ENCODE measurements at places on chromosomes 7 and 10.

DNA sequence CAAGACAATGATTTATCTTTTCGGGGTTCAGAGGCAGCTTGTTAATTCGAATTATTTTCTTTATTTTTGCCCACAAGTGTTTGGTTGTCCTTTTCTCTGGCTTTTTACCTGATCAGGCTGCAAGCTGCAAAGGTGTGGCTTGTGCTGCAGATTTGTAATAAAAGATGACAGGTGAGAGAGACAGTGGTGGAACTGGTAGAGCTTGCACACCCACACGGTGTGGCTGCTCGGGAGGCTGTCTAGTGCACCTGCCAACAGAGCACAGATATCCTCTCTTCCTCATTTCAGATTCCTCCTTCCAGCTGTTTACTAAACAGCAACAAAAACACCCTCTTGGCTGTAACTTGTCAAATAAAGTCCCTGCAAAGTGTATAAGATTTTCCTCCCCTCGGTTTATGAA, 9.2 kb downstream of the GJD4 start:
- DNase-seq: no peak

GRCh38 chr7:121017586-121017985, 29.1 kb downstream of the CPED1 start:
- DNase-seq: no peak

DNA sequence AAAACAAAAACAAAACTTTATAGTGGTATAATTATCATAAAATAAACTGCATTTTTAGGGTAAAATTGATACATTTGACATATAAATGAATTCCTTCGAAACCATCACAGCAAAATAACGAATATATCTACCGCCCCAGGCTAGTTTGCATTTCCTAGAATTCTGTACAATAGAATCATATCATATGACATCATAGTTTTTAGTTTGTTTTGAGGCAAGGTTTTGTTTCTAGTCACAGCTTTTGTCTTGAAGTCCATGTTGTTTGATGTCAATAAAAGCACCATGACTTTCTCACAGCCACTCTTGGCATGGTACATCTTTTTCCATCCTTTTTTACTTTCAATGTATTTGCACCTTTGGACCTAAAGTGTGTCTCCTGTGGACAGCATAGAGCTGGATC, 102.9 kb downstream of the FOXL3 start:
- DNase-seq: no peak

GRCh38 chr10:36157486-36157885, 515.4 kb upstream of the FZD8 start:
- no peak for DNase-seq

DNA sequence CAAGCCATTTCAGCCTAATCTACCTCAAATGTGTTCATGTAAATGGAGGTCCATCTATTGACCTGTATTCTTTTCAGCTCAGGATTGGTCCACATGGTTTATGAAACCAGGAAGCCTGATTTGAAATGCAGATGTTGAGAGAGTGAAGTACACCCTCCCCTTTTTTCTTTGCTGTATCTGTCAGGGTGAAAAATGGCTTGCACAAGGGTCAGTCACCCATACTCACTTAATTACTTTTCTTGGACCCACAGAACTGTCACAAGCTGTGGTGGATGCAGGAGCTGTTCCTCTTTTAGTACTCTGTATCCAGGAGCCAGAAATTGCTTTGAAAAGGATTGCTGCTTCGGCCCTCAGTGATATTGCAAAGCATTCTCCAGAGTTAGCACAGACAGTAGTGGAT, 41.2 kb downstream of the SPAG6 start:
- no peak for DNase-seq

DNA sequence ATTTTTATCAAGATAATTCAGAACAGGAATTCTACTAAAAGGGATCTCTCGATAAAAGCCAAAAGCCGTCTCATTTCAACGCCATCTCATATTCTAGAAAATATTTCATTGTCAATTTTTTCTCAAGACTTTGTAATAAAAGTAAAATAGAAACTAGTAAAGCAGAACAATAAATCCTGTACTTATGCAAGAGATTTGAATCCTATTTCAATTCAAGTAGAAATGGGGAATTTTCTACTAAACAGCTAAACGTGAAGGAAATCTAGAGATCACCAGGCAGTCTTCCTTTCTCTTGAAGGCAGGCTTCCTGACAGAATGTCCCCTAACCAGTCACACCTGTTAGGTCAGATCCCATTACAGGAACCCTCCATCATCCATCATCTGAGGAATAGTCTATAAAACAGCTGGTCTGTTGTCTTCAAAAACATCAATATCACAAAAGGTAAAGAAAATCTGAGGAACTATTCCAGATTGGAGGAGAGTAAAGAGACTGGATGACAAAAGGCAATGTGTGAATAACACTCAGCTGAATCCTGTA, 23.7 kb downstream of the USP6NL start:
- DNase-seq: no peak

DNA sequence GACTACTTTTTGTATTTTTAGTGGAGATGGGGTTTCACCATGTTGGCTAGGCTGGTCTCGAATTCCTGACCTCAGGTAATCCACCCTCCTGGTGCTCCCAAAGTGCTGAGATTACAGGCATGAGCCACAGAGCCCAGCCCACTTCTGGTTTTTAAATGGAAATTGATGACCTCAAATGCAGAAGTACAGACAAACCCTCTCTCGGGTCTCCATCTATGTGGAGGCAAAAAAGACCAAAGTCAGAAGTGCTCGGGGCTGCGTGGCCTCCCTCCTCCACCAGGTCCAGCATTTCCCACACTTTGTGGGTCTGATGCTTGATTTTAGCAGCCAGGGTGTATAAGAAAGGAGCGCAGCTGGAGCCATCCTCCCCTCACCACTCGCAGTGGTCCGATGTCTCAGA, 187.3 kb upstream of the AUTS2 start:
- no peak for DNase-seq

DNA sequence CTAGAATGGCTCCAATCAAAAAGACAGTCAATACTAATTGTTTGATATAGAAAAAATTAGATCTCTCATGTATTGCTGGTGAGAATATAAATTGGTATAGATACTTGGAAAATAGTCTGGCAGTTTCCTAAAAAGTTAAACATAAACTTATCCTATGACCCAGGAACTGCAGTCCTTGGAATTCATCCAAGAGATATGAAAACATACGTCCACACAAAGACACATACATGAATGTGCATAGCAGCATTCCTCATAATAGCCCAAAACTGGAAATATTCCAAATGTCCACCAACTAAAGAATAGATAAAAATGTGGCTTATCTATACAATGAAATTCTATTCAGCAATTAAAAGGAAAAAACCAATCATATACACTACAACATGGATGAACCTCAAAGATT, 128.4 kb downstream of the ZFAND4 start:
- DNase-seq: no peak

DNA sequence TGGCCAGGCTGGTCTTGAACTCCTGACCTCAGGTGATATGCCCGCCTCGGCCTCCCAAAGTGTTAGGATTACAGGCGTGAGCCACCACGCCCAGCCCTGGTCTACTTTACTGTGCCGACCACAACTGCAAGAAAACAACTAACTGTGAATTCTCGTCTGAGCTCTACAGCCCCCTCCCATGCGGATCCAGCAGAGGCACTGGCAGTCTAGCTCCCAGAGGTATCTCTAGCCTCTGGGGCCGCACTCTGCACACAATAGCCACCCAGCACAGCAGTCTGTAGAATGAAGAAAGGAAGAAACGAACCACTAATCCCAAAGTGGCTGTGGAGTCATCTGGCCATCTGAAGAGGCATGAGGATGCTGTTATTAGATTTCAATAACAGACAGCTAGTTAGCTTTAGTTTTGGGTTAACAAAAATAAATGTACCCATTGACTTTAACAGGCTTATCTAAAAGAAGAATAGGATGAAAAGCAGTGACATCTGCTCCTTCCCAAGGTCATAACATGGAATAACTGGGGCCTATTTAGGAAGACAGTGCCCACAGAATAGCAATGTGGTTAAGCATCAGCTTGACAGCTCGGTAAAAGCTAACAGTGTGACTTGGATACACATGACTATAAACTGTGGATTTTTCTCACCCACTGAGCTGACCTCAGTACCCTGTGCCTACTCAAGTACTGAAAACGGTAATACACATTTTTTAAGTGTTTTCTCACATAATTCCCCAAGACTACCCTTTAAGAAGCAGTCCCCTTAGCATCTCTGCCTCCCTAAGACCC, 131.9 kb downstream of the TNS3 start:
- DNase-seq: no peak

DNA sequence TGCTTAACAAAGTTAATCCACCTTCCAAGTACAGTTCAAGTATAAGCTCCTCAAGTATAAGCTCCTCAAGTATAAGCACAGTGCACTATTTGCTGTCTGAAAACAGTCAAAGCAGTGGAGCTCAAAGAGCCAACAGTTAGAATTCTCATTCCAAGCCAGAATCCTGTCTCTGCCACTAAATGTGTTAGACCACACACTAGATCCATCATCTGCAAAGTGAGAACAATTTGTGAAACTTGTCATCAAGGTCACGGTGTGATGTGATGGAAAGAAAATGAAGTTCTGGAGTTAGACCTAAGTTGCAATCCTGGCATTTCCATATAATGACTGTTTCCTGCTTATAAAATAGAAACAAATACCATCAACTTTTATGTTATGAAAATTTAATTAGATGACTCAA, 602.5 kb downstream of the TNS3 start:
- no peak for DNase-seq

GRCh38 chr10:117367718-117368117, 7.5 kb downstream of the PDZD8 start:
- no peak for DNase-seq

GRCh38 chr7:22394739-22395138, 37.8 kb upstream of the RAPGEF5 start:
- no peak for DNase-seq

DNA sequence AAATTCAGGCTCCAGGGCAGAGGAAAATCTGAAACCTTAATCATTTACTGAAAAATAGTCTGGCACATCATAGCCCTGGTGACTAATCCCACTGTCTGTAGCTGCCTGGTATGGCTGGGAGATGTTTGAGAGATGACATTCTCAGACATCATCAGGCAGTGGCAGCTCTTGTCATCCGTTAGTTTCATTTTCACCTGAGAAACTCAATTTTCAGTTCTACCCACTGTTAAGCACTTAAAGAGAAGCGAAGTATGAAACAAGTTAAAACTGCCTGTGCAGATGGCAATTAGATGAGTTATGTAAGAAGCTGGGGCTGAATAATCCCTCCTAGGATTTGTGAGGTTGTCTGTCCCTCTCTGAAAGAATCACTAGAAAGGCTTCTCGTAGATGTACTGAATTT, 150.2 kb downstream of the NSUN6 start:
- no peak for DNase-seq

DNA sequence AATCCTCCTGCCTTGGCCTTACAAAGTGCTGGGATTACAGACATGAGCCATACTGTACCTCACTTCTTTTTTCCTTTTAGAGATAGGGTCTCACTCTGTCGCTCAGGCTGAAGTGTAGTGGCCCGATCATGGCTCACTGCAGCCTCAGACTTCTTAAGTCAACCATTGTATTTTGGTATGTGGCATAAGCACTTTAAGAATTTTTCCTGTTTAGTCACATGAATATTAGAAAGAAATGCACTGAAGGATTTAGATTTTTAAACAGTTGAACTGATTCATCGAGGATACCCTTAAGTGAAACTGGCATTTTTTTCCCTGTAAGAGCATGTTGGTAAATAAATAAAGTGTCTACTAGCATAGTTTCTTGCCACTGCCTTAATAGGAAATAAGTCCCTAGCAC, 319.3 kb upstream of the CACNA2D1 start:
- DNase-seq: no peak

GRCh38 chr10:102661658-102662028, 17.4 kb downstream of the TRIM8 start:
- no peak for DNase-seq

DNA sequence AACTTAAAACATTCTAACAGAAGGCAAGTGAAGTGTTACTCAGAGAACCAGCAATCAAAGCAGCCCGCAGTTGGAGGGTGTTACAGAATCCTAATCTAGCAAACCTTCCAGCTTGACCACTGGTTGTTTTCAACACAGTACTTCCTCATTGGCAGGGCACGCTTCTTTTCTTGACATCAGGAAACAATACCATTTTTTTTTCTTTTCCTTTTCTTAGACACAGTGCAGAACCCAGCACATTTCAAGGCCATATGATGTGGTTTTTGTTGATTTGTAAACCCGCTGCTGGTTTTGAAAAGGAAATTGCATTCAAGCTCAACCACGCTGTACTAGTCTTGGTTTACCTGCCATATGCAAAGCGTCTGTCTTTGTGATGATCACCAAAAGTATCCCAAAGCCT, 33.4 kb downstream of the RHOBTB1 start:
- DNase-seq: no peak

DNA sequence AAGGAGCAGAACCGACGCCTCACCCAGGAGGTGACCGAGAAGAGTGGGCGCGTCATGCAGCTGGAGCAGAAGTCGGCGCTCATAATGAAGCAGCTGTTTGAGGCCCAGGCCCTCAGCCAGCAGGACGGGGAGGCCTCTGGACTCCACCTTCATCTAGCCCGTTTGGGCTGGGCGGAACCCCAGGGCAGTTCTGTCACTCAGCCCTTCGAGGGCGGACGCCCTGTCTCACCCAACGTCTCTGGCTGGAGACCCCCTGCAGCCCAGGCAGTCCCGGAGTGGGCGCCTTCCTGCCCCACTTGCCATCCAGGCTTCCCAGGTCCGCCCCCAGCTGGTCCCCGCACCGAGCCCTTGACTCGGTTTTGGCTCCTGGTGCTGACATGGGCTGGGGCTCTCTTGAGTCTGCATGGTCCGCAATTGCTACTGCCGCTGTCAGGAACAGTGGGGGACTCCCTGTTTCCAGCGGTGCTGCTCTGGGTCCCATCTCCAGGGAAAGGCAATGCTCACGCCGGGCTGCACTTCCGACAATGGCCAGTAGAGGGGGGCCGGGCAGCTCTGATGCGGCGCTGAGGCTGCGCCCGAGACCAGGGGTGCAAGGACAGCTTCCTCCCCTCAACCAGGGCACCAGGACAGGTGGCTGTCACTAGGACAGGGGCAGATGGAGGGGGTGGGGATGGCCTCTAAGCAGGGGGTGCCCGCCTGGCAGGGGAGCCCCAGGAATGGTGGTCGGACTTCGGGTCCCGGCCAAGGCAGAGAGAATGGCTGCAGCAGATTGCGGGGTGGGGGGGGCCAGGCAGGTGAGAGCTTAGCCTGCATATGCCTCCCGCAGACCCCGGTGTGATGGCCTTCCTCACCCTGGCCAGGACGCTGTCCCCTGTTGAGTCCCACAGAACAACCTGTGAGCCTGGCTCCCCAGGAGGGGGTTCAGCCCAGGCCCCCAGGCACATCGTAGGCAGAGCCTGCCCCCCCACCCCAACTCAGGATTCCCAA, 71.2 kb upstream of the KCTD7 start:
- DNase-seq: peak; percentile 85

GRCh38 chr10:79149662-79150443, 81.1 kb downstream of the ZMIZ1 start:
- DNase-seq: peak; percentile 58

GRCh38 chr10:101006593-101007098, 7.0 kb downstream of the LZTS2 start:
- DNase-seq: no peak

GRCh38 chr10:78533098-78533497, 499.4 kb downstream of the RPS24 start:
- no peak for DNase-seq

- DNase-seq: no peak
These were observed 703.4 kb upstream of the ANKRD30A start for GRCh38 chr10:36421992-36422391.

GRCh38 chr10:34732926-34733325, 82.2 kb downstream of the PARD3 start:
- DNase-seq: peak; percentile 55

GRCh38 chr10:110818311-110819256, 53.1 kb upstream of the PDCD4 start:
- no peak for DNase-seq

Measured in HAP-1 (cell line).